ENCODE measurements at places on chromosomes 6 and 20.

DNA sequence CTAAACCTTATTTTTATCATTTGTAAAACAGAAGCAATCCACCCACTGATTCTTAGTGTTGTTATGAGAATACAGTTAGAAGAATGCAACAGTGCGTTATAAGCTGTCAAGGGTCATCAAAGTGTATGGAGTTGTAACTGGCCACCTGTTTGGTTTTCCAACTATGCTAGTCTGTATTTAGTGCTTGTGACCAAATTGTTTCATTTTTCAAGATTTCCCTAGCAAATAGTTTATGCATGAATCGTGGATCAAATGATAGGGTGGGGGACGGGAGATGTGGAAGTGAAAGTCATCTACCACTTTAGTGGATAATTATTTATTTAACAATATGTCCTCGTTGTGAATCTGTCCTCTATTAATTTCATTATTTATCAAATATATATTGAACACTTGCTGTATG lies 175.4 kb upstream of the HDDC2 start:
- DNase-seq = no peak

- DNase-seq = no peak
Measured at GRCh38 chr20:36856691-36857635, 19.0 kb upstream of the TLDC2 start.

- DNase-seq = no peak
Measured at GRCh38 chr6:118736440-118736839, 85.0 kb upstream of the CEP85L start.

DNA sequence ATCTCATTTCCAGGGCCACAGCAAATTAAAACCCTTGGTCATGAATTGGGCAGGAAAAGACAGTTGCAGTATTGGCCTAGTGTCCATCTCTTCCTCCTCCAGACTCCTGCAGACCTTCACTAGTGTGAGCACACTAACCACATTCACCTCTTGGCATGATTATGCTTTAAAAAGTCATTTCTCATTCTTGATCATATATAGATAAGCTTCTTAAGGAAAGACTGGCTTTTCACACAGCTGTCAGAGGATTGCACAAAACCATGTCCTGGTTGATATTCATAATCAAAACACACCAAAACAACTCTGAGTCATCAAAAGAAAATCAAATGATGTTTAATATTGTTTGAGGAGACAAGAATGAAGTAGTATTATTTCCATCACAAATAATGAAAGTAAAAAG lies 52.1 kb downstream of the TMEM200A start:
- DNase-seq = no peak

DNA sequence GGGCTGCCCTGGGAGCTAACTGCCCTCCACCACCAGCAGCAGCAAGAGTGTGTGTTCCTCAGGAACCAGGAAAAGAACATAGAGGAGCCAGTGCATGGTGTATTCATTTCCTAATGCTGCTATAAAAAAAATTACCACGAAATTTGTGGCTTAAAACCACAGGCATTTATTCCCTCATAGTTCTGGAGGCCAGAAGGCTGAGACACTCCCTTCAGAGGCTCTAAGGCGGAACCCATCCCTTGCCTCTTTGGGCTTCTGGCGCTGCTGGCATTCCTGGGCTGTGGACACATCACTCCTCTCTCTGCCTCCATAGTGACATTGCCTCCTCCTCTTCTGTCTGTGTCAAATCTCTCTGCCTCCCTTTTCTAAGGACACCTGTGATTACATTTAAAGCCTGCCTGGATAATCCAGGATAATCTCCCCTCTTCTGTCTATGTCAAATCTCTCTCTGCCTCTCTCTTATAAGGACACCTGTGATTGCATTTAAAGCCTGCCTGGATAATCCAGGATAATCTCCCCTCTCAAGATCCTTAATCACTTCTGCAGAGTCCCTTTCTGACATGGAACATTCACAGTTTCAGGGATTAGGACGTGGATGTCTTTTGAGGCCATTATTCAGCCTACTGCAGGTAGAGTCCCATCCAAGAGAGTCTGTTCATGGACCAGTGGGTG lies 54.7 kb downstream of the NDUFAF5 start:
- no peak for DNase-seq

DNA sequence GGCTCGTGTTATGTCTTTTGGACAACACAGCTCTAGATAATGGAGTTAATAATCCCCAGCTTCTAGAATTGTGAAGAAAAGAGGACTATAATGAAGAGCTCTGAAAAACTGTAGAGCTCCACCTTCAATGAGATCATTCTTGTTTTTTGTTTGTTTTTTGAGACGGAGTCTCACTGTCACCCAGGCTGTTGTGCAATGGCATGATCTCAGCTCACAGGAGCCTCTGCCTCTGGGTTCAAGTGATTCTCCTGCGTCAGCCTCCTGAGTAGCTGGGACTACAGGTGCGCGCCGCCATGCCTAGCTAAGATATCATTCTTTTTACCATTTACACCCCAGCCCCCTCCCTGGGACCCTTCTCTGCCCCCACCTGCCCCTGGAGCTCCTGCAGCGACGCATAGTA lies 36.6 kb downstream of the ERGIC3 start:
- no peak for DNase-seq

- DNase-seq = no peak
Measured at GRCh38 chr6:95687839-95688238, 110.5 kb downstream of the MANEA start.

GRCh38 chr6:33160728-33161344 lies 31.4 kb downstream of the COL11A2 start:
- DNase-seq = no peak

DNA sequence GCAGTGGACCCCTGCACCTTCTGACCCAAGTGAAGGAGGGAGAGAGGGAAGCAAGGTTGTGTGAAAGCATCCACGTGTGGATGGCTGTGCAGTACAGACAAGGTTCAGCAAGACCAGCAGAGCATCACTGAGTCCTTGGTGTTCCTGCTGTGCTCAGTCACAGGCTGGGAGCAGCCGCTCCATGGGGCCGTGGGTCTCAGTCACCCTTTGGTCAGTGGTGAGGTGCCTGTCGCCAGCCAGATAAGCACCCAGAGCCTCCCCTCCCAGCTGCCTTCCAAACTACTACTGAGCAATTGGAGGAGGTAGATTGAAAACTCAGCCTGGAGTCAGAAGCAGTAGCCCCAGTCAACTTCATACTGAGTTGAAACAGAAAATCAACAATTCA lies 218.9 kb downstream of the SLC24A3 start:
- DNase-seq = no peak

GRCh38 chr6:43426928-43427405 lies 374 bp upstream of the ABCC10 start:
- DNase-seq = no peak

GRCh38 chr6:45419571-45420082 lies 41.9 kb upstream of the SUPT3H start:
- DNase-seq = peak; percentile 31

DNA sequence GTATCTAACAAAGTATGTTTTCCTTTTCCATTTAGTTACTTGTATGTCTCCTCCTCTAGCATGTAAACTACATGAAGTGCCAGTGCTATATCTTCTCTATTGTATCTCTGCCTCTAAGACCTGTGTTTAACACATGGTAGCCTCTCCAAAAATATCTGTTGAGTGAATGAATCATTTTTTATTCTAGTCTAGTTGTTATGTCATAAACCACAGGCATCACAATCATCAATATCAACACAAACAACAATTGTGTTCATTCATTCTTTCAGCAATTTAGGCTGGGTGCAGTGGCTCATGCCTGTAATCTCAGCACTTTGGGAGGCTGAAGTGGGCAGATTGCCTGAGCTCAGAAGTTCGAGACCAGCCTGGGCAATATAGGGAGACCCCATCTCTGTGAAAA lies 111.6 kb upstream of the EYA4 start:
- no peak for DNase-seq

GRCh38 chr6:166541366-166541765 lies 45.1 kb downstream of the RAMACL start:
- no peak for DNase-seq

DNA sequence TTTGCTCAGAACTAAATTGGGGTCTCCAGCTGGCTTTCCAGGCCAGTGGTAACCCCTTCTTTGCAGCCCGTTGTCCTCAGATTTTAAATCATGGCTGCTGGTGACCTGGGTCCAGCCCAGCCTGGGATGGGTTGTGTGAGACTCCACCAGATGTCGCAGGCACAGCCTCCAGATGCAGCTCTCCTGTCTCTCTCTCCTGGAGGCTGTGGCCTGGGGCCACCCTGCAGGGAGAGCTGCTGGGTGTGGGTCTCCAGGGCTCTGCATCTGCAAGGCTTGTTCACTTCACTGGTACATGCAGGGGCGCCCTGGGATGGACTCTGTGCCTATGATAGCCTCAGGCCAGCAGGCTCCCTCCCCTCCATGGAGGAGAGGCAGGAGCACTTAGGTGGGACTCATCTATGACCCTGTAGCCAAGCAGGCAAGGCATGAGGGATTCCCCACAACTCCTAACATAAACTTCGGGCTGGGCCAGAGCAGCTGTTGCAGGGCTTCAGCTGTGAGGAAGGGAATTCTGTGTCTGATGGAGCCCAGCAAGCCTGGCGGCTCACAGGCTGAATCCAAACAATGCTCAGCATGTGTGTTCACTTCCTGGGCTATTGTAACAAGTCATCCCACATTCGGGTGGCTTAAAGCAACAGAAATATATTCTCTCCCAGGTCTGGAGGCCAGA lies 94.7 kb upstream of the NXT1 start:
- no peak for DNase-seq

DNA sequence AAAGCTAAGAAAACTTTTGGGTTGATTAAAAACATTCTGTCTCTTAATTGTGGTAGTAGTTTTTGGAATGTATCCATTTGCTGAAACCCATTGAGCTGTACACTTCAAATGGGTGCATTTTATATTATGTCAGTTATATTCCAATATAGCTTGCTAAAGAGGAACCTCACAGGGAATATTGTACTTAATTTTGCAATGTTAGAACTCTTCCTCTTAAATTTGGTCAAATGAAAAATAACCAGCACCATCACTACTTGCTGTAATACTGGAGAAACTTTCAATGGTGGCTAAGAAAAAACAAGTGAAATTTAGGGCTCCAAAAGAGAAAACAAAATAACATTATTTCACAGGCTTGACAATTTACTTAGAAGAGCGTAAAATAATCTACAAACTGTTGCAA lies 651.5 kb downstream of the MAFB start:
- no peak for DNase-seq

DNA sequence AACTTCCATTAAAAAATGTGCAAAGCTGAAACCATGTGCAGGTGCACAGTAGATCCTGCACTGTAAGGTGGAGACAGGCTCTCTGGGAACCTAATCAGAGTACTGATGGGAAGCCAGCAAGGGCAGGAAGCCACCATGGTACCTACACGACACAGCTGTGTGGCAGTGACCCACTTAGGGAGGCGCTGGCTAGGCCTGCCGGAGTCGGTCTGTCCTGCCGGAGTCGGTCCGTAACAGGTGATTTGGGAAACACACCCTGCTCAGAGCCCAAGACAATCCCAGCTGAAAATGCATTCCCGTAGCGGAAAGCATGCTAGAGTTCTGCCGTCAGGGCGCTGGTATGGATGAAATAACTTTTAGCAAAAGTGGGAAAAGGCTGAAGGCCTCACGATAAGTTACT lies 17.2 kb downstream of the TXNDC5 start:
- DNase-seq = no peak

- no peak for DNase-seq
Measured at GRCh38 chr6:55319961-55320695, 7.1 kb upstream of the GFRAL start.

- no peak for DNase-seq
Measured at GRCh38 chr6:101832371-101832770, 438.9 kb downstream of the GRIK2 start.

DNA sequence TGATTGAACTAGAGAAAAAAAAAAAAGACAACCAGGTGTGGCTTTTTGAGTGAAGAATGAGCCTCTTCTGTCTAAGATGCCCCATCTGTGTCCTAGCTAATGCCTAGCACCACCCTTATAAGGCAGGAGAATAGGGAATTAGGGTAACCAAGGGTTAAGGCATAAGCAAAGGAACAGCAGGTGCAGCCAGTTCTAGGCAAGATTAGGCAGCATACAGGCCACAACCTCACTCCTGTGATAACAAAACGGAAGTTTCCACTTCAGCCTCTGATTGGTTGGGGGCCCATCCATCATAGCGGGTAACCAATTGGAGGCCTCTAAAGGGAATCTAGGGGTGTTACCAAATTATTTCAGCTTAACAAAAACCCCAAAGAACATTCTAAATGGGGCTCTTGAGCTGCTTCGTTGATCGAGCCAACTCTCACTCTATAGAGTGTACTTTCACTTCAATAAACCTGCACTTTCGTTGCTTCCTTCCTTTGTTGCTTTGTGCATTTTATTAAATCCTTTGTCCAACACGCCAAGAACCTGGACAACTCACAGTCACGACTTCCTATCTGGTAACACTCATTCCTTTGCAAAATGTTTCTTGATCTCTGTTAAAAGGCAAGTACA lies 61.9 kb upstream of the TAGAP start:
- DNase-seq = peak; percentile 76
